ENCODE measurements at places on chromosomes 1 and 21.

DNA sequence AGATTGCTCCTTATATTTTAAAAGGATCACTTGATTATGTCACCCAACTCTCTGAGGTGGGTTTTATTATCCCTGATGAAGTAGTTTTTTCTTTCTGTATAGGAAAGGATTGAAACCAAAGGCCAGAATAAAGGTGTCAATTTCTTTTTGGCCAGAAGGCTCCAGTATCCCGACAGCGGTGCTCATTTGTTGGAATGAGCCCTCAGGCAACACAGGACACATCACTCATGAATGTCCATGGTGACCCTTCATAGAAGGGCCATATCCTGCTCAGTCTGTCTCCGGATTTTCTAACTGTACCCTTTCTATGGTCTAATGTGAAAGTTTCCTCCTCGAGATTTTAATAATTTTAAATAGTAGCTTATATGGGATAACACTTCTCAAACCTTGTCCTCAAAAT is 171.3 kb upstream of the USP24 start:
- no peak for DNase-seq

GRCh38 chr1:175209493-175209921 is 16.9 kb upstream of the KIAA0040 start:
- DNase-seq = no peak

DNA sequence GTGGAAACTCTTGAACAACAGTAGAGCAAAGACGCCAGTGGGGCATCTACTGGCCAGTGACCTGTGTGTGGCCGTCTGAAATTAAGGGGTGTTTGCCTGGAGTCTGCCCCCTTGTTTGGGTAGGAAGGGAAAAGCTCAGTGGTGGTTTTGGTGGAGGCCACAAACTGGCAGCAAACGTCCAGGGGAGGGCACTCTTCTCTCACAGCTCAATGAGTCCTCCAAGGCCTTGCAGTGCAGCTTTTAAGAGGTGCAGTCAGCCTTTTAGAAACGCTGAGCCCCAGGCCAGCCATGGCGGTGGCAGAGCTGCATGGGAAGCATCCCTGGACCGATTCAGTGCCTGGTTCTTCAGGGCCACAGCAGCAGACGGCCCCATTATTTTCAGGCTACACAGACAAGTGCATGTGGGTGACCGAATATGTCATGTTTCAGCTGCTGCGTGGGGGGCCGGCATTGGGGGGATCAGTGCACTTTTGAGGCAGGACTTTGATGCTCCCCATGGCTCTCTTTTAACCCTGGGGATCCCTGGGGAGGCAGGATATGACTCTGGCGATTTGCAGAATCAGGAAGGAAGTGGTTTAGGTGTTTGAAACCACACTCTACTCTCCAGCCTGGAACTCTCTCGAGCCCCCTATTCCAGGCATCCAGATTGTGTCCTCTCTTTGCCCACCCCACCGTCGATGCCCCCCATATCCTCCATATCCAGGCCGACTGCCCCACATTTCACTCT is 414.0 kb downstream of the PRDM2 start:
- no peak for DNase-seq

GRCh38 chr1:192826791-192827546 is 18.1 kb downstream of the RGS2 start:
- DNase-seq = no peak

DNA sequence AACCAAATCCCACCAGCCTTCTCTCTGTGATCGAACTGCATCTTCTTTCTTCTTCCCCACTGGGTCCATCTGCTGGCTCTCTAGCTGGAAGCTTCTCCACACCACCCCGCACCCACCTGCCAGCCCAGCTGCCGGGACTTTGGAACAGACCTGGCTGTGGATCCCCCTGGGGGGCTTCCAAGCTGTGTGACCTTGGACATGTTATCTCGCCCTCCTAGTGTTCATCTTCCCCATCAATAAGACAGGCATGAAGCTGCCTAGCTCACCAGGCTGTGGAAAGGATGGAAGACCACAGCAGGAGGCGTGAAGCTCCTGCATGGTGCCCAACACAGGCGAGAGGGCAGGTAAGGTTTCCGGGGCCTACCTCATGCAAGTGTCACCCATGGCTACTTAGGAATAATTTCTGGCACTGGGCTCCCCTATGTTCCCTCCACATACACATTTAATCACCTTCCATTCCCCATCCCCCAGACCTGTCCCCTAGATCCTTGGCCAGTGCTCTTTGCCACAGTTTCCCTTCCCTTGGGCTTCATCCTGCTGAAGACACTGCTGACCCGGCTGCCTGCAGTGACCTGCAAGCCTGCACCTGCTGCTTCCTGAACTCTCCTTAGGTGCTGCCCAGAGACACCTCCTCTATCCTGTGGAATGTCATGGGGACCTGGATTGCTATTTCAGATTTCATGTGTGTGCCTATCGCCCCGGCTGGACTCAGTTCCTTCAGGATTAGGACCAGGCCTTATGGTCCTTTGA is 13.2 kb upstream of the C2CD2 start:
- no peak for DNase-seq

- no peak for DNase-seq
These were observed 71.6 kb upstream of the RGS18 start for GRCh38 chr1:192086644-192087043.

DNA sequence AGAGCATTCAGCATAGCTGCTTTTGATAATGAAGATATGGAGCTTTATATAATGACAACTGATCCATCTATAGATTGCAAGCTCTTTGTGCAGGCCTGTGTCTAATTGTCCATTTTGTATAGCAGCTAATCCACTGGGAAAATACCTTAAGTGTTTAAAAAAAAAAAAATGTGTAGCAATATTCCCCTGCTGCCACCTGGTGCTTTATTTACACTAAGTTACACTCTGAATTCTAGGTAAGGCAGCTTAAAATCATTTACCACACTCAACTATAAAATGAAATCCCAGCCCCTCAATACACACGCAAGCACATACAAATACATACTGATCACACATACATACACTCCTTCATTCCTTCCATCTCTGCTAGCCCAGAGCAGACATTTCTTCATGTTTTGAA is 49.1 kb upstream of the BCL9 start:
- DNase-seq = no peak

DNA sequence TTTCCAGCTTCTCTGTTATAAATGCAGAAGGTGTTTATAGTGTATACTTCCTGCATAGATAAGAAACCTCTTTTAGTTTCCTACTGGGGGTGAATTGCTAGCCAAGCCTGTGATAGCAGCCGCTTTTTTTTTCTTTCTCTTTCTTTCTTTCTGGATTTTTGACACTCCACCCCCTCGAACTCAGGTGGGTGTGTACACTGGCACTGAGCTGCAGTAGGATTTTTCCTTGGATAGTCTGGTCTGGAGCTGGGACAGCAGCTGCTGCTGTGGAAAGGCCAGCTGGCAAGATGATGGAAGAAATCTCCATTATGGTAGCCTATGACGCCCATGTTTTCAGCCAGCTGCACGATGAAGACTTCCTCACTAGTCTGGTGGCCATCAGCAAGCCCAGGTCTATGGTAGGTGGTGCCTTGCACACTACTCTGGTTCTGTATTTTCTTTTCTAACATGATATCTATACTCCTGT is 122.5 kb upstream of the CACYBP start:
- no peak for DNase-seq

GRCh38 chr1:157177733-157178394 is 39.7 kb upstream of the ETV3 start:
- DNase-seq = no peak

- DNase-seq = no peak
These were observed 39.0 kb downstream of the VANGL1 start for GRCh38 chr1:115680730-115681111.

- no peak for DNase-seq
These were observed 70.6 kb downstream of the LAMC1 start for GRCh38 chr1:183093786-183094298.

DNA sequence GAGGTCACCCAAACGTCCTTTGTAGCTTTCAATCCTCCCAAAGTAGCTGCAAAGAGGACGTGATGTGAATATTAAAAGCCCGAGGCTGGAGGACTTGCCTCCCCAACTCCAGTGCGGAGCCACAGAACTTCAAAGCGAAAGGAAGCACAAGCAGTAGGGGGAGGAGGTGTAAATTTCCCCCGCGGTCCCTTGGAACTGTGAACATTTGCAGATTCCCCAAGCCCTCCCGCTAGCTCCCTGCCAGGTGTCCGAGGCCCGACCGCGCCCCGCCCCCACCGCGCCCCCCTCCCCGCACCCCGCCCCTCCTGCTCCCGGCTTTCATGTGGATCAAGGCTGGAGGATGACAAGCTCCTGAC is 41.5 kb upstream of the HAO2 start:
- no peak for DNase-seq

DNA sequence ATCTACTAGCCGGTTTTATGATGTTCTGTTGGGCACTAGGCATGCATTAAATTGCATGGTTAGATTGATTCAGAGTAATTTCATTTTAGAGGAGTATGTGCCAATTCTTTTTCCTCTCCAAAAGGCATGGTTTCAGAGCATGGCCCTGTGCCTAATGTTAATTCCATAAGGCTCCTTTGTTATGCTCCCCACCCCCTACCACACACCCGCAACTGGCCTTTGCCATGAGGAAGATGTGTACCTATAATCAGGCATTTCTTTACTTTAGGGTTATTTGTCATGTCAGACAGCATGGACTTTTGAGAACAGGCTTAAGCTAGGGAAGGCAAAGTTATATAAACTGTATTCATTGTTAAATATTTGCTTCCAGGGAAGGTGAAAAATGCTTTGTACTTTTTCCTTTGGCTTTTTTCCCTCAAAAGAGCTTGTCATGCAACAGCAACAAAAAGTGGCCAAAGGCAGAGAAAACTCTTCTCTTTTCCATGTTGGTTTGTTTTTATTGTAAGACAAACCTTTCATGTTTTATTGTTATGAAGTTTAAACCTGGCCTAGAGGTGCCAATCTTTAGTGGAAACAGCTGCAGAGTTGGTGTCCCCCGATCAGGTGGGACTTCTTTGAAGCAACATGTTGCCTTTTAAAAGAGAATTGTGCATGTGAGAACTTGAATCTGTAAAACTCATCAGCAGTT is 24.3 kb upstream of the NBL1 start:
- DNase-seq = no peak

DNA sequence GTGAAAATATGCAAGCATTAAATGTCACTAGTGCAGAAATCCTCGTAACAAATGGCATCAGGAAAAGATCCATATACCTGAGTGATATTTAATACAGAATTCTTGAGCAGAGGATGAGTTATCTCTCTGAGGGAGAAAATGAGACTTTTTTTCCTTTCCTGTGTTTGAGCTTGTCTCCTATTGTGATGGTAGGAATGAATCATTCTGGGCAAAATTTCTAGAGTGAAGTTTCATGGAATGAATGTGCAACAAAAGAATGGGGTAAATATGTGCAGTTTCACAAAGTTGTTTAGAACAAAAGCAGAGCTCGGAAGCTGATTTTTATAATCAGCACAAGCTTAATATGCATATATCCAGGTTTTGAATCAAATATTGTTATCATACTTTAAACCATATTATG is 4.6 kb downstream of the CTPS1 start:
- DNase-seq = no peak

- DNase-seq = no peak
These were observed 5.9 kb upstream of the CTRC start for GRCh38 chr1:15432324-15432723.

- no peak for DNase-seq
These were observed 227.7 kb upstream of the IRF2BP2 start for GRCh38 chr1:234837713-234838112.

DNA sequence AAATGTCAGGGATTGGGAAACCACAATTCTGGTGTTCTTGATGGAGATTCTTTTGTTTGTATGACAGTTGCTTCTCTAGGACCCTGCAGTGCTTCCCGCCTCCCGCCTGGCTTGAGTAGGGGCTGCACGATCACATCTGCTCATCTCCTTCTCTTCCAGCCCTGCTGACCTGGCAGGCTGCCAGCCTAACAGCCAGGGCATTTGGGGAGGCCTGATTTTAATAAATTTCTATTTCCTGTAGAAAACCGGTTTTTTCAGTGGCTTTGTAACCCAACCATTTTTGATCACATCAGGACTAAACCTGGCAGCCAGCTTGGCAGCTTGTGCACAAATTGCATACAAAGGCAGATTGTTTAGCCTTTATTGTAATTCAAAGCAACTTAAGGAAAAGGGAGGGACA is 78.9 kb downstream of the UBE2U start:
- DNase-seq = no peak

- DNase-seq = no peak
These were observed 40.4 kb upstream of the SYNC start for GRCh38 chr1:32742956-32743355.

DNA sequence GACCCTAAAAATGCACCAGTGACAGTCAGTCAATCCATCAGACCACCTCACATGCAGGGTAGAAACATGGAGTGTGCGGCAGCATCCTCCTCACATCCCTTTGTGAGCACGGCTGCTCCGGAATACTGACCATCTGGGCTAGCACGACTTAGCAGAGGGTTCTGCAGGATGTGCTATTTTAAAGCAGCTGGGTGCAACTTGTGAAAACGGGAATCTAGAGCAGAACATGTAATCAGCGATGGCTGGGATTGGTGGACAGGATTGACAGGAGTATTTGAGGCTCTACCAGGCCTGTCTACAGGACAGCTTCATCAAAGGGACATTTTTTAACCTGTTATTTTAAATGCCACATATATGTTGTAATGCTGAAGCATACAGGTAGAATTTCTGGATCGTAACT is 16.8 kb upstream of the PLEKHM2 start:
- DNase-seq = no peak

GRCh38 chr1:248906753-248907661 is 972 bp downstream of the PGBD2 start:
- DNase-seq = no peak

DNA sequence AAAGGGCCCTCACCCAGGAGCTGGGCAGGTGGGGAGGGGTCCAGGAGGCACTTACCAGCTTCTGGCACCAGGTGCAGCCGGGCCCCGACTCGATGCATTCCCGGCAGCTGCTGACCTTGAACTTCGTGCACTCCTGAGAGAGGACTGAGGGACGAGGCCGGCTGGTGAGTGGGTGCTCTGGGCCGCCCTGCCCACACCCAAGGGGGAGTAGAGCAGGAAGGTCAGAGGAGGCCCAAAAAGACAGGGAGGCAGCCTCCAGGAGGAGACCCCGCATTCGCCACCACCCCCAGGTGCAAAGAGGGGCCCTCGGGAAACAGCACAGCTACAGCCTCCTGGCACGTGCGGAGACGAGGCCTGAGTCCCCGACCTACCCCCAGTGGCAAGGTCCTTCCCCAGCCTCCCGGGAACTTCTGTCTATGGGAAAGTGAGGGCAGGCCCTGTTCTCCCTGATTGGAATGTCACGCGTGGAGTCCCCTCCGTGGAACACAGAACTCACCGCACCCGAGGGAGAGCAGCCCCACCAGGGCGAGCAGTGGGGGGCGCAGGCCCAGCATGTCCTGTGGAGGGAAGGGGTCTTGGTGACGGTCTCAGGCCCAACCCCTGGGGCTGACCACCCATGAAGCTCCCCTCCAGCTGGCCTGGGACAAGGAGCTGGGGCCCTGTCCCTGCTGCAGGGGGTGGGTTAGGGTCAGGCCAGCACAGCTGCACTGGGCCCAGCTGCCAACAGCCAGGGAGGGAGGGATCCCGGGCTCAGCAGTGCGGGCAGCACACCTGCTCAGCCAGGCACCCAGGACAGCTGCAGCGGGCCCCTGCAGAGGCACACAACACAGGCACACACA is 10.3 kb downstream of the ITGB2 start:
- no peak for DNase-seq
